SIG-M5 (cell line): ENCODE measurements at places on chromosomes 16 and 17.

DNA sequence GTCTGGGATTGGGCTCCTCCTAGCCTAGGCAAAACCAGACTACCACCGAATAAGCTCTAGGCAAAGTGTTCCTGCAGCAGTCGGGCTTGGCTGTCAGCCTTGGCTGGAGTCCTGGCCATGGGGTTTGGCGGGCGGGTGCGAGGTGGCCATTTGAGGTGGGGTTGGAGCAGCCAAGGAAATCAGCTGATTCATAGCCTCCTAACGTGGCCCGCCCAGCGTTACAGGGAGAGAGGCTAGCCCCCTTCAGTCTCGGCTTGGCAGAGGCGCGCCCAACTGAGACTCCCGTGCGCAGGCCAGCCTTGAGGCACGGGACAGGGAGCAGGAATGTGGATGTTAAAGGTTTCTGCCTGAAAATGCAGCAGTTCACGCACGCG lies 1.9 kb downstream of the PMP22 start:
- no peak for DNase-seq

DNA sequence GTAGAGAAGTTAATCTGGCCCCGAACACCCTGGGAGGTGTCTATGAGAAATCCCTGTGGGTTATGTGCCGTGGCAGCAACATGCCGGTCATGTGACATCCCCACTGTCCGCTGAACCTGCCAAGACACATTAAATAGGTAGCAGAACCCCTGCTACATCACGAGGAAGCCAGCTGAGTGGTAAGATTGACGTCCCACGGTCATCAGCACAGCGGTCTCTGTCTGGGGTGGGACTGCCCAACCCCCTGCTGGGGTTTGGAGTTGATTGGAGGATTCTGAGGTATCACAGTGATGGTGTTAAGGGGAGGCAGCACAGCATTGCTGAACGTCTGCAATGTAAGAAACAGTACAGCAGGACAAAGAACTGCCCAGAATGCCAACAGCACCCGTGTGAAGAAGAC lies 2.0 kb downstream of the TMED6 start:
- DNase-seq = no peak

- DNase-seq = no peak
Measured at GRCh38 chr17:79393358-79394052, 217.3 kb downstream of the RBFOX3 start.

DNA sequence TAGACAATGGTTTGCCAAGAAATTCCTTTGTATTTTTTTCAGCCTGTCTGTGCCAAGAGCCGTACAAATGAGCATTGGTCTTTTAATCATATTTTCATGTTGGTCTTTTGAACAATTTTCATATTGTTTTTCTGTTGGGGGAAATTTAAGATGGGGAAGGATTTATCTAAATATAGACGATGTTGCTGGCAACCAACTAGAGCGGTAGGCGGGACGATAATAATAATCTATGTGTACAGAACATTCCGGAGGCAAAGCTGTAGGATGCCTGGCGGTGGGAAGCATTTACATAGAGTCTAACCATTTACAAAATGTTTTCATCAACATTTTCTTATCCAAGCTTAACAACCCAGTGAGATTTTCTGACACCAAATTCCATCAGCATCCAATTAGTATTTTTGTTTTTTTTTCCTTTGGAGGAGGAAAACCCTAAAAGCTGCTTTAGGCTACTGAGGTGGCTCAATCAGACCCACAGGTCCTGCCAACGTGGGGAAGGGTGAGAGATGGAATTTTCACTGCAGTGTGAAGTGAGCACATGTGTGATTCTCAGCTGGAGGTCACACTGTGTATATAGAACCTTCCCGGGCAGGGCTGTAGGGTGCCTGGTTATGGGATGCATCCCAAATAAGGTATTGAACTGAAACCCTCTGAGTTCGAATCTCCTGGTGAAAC lies 11.7 kb upstream of the SEC14L1 start:
- no peak for DNase-seq
